Hematopoietic multipotent progenitor cell treated with erythropoietin and hydrocortisone succinate and interleukin-3 and kit ligand, for 4 days (in vitro differentiated cells): ENCODE measurements at places on chromosomes 3 and 15.
A peak's percentile ranks its signal among the peaks of the same experiment; 100 is the strongest.

DNA sequence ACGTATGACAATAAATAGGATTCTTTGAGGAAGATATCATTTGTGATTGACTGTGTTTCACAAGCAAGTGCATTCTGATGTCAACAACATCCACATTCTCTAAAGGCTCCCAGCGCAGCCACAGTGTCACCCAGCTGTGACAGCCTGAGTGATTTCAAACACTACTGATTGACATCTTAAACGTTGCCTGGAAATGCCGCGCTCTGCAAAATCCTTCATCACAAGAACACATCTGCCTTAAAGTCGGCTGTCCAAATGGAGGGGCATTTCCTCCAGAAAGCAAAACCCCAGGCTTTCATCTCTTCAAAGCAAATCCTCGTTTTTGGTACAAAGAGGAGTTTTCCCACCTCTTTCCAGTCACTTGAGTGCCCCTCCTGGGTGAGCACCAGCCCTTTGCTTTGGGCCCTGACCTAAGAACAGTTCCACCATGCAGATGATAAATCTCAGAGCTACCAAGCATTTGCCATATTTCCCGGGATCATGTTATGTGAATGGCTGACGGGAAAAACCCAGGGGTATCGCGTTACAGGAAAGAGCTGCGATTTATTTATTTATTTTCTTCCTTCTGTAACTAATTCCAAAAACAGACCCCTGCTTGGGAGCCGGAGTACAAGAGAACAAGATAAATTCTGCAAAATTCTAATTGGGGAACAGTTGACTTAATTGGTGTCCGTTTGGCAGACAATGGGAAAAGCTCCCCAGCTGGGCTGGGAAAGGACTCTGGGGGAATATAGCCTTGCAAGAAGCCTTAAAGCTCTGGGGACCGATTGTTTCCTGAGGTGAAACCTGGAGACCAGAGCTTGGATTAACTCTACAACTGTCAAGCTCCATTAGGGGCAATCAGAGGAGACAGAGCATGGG is 703.8 kb upstream of the NR2F2 start:
- DNase-seq: no peak

GRCh38 chr3:39323494-39323893 is 6.0 kb upstream of the CCR8 start:
- peak; percentile 64 for DNase-seq

DNA sequence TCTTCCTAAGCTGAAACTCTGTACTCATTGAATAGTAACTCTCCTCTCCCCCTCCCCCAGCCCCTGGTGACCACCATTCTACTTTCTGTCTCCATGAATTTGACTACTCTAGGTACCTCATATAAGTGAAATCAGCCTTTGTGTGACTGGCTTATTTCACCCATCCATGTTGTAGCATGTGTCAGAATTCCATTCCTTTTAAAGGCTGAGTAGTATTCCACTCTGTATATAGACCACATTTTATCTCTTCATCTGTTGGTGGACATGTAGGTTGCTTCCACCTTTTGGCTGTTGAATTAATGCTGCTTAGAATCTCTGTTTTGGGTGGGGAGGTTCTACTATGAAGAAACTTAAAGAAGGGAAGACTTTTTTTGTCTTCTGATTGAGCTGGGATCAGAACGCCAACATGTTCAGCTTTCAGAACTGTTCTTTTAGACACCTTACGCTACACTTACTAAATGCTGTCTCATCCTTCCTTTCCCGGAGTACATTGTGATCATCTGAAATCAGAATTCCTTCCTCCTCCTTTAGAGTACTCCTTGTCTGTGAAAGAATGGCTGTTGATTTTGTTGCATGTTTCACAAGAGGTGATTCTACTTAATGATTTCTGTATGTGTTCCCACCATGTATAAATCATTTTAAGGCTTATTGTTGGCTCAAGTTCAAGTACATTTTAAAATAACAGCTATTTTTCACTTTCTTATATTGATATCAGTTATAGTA is 50.3 kb downstream of the MRPS25 start:
- DNase-seq: no peak

- DNase-seq: no peak
Measured at GRCh38 chr3:32166654-32167053, 60.2 kb downstream of the GPD1L start.

- DNase-seq: no peak
Measured at GRCh38 chr3:100370756-100371155, 30.1 kb downstream of the TOMM70 start.

DNA sequence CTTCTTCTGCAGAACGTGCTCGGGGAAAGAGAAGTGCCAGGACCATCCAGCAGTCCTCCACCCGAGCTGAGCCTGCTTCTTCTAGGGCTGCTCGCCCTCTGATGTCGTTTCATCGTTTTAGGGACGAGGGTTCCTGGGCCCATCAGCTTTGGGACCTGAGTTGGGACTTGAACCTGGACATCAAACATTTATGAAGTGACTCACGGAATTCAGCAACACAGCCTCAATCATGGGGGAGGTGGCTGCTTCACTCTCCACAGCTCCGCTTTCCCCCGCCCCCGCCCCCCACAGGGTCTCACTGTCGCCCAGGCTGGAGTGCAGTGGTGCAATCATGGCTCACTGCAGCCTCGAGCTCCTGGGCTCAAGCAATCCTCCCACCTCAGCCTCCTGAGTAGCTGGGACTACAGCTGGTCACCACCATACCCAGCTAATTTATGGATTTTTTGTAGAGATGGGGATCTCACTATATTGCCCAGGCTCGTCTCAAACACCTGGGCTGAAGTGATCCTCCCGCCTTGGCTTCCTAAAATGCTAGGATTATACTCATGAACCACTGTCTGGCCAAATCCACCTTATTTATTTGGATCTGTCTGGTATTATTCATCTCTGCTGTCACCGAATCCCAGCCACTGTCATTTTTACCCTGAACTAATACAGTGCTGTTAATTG is 725 bp upstream of the SCAMP2 start:
- DNase-seq: no peak
